Calu3 (cell line): ENCODE measurements at places on chromosomes 4 and X. TPM values are rescaled to one million over a fixed set of nuclear protein-coding genes. Genes with fewer than 3 reads are reported as not detected.
A peak's percentile ranks its signal among the peaks of the same experiment; 100 is the strongest.

- DNase-seq, result no peak
- H3K36me3 ChIP-seq, result no peaks in the 10 kb centered on the region
- H3K4me3 ChIP-seq, result no peak overlapping the region
- no peaks in the 10 kb centered on the region for H3K27me3 ChIP-seq
Measured at GRCh38 chr4:176308441-176308840, 11.3 kb upstream of the SPCS3 start.

GRCh38 chr4:61531188-61531587, 331.1 kb downstream of the ADGRL3 start:
- H3K36me3 ChIP-seq, result no peaks in the 10 kb centered on the region
- H3K4me3 ChIP-seq, result no peak overlapping the region
- no peak overlapping the region for H3K27ac ChIP-seq
- no peaks in the 10 kb centered on the region for H3K27me3 ChIP-seq

Gene SPRY1
- total RNA-seq, result 38.5 and 45.5 TPM in 2 replicates

GRCh38 chr4:25345744-25346143, 31.3 kb upstream of the ANAPC4 start:
- H3K4me1 ChIP-seq, result no peaks in the 10 kb centered on the region
- DNase-seq, result no peak
- H3K27ac ChIP-seq, result no peak overlapping the region
- no peak overlapping the region for H3K4me3 ChIP-seq
- H3K27me3 ChIP-seq, result no peaks in the 10 kb centered on the region
- H3K36me3 ChIP-seq, result no peaks in the 10 kb centered on the region

DNA sequence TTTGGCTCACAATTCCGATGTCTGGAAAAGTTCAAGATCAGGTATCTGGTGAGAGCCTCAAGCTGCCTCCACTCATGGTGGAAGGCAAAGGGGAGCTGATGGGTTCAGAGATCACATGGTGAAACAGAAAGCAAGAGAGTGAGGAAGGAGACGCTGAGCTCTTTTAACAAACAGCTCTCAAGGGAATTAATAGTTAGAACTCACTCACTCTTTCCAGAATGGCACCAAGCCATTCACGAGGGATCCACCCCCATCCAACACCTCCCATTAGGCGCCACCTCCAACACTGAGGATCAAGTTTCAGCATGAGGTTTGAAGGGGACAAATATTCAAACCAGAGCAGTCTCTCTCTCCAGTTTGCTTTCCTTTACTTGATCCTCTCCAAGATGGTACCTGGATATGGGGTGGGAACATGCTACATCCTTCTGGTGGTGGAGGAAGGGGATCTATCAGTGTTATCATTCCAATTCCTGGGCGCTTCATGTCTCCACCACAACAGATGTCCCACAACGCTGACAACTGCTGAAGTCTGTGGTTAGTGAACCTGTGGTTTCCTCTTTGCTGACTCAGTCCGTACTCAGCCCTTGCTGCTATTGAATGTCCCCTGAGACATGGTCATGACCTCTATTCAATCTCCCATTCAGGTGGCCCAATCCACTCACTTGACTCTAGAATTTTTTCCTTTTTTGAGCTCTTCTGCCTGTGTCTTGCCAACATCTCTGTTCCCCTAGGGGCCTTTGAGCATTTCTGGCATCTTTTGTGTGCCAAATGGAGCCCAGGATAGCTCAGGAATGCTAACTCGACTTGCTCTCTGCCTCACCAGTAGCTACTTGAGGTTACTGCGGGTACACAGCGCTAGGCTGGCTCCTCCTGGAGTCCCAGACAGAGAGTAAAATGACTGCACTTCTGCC, 395.2 kb downstream of the MID1IP1 start:
- peak overlapping the region; percentile 59 for H3K27ac ChIP-seq
- peaks cover 5% of the 10 kb centered on the region for H3K36me3 ChIP-seq
- peak; percentile 34 for DNase-seq
- no peaks in the 10 kb centered on the region for H3K27me3 ChIP-seq
- peak overlapping the region; percentile 26 for H3K4me3 ChIP-seq
- H3K4me1 ChIP-seq, result peaks cover 27% of the 10 kb centered on the region

- H3K27me3 ChIP-seq, result no peaks in the 10 kb centered on the region
- no peak overlapping the region for H3K4me3 ChIP-seq
- H3K27ac ChIP-seq, result peak overlapping the region; percentile 94
- H3K4me1 ChIP-seq, result peaks cover 54% of the 10 kb centered on the region
Measured at GRCh38 chrX:46328133-46328532, 217.1 kb downstream of the ZNF674 start.

- no peak overlapping the region for H3K27ac ChIP-seq
- no peaks in the 10 kb centered on the region for H3K36me3 ChIP-seq
- H3K4me1 ChIP-seq, result no peaks in the 10 kb centered on the region
- H3K27me3 ChIP-seq, result peaks cover 23% of the 10 kb centered on the region
- no peak for DNase-seq
Measured at GRCh38 chrX:69289046-69289792, 124.0 kb upstream of the PJA1 start.

Gene GPR143
- 8.3 and 8.8 TPM in 2 replicates for total RNA-seq

Gene CD38
- total RNA-seq, result 3.4 and 9.4 TPM in 2 replicates

DNA sequence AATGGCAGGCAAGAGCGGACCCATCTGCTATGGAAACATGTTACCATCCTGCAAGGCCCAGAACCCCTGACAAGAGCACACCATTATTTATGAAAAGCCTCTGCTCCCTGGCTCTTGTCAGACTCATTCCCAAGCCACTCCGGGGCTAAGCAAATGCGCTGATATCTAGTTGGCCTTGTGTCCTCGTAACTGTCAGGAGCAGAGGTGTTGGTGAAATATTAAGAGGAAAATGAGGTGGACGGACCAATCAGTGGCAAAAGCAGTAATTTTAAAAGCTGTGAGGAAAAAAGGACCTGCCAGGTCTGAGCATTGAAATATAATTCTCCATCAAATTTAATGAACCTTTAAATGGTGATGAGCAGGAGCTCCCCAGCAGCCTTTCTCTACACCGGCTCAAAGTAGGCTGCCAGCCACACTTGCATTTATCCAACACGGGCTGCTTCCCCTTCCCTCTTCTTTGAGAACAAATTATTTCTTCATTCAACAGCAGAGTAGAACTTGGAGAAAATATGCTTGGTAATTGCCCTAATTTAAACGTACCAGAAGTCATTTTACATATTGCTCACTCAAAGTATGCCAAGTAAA, 214.3 kb downstream of the RASL11B start:
- no peak overlapping the region for H3K27ac ChIP-seq
- H3K36me3 ChIP-seq, result no peaks in the 10 kb centered on the region
- DNase-seq, result no peak
- no peak overlapping the region for H3K4me3 ChIP-seq
- H3K27me3 ChIP-seq, result no peaks in the 10 kb centered on the region

DNA sequence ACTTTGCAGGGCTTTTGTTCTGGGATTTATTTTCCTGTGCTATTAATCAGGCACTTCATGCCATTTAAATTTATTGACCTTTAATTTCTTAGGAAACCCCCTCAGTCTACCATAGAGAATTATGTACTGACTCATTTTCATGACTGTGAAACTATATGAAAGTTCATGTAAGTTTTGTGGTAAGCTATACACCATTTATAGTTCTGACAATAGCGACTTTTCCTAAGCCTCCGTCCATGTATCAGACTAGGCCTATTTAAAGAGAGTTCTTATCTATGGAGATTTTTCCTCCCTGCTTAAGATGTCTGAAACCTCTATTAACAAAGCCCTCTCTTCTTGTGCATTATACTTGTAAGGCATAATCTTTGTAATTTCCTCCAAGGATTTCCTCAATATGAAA, 111.6 kb downstream of the AFF2 start:
- no peak overlapping the region for H3K4me3 ChIP-seq
- H3K4me1 ChIP-seq, result peaks cover 18% of the 10 kb centered on the region
- H3K27ac ChIP-seq, result no peak overlapping the region
- no peaks in the 10 kb centered on the region for H3K36me3 ChIP-seq
- H3K27me3 ChIP-seq, result no peaks in the 10 kb centered on the region
- no peak for DNase-seq

DNA sequence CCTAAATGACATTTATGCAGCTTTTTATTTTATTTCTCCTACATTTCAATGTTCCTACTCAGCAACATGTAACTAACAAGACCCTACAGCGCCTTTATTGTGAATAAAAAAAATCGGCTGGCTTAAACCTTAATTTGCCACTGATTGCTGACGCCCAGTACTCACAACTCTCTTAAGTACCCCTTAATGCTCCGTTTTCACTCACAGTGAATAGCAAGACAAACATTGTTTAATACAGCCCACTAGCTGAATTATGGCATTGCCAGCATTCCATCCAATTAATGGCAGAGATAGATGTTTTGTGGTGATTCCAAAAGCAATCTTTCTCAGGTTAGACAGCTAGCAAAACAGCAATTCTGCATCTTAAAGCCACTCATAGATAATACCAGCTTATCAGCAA, 61.1 kb downstream of the PPARGC1A start:
- DNase-seq, result no peak
- H3K36me3 ChIP-seq, result peaks cover 5% of the 10 kb centered on the region
- no peaks in the 10 kb centered on the region for H3K4me1 ChIP-seq
- H3K27ac ChIP-seq, result no peak overlapping the region
- H3K27me3 ChIP-seq, result no peaks in the 10 kb centered on the region

Gene SPANXD
- total RNA-seq, result not detected in 2 replicates

DNA sequence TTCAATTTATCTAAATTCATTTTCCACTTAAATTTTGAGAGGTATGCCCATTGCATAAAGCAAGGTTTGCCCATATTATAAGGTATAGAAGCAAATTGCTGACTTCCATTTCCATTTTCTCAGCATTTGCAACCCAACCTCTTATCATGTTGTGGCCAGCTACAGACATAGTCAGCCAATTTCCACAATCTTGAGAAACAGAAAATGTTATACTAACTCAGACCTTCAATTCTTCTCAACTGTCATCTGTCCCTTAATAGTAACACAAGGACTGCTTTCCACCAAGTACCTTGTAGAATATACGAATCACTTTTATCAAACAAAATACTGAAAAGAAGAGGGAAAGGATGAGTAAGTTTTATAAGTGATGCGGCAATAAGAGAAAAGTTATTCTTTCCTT, 11.2 kb upstream of the GRIA3 start:
- H3K36me3 ChIP-seq, result no peaks in the 10 kb centered on the region
- DNase-seq, result no peak
- H3K4me3 ChIP-seq, result no peak overlapping the region

Gene RXFP1
- total RNA-seq, result not detected in 2 replicates

- DNase-seq, result no peak
- H3K27ac ChIP-seq, result no peak overlapping the region
- H3K4me1 ChIP-seq, result no peaks in the 10 kb centered on the region
- H3K27me3 ChIP-seq, result peaks cover 18% of the 10 kb centered on the region
Measured at GRCh38 chr4:7654550-7655445, 220.1 kb upstream of the PSAPL1 start.

DNA sequence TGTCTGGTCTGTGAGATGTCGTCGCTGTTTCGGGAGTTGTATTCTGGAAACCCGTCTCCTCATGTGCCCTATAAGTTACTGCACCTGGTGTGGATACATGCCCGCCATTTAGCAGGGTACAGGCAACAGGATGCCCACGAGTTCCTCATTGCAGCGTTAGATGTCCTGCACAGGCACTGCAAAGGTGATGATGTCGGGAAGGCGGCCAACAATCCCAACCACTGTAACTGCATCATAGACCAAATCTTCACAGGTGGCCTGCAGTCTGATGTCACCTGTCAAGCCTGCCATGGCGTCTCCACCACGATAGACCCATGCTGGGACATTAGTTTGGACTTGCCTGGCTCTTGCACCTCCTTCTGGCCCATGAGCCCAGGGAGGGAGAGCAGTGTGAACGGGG, 1.4 kb downstream of the USP27X start:
- H3K27ac ChIP-seq, result no peak overlapping the region
- no peaks in the 10 kb centered on the region for H3K27me3 ChIP-seq
- H3K4me3 ChIP-seq, result peak overlapping the region; percentile 68
- peaks cover 7% of the 10 kb centered on the region for H3K4me1 ChIP-seq
- peaks cover 18% of the 10 kb centered on the region for H3K36me3 ChIP-seq

Gene FAT1
- 197 and 210 TPM in 2 replicates for total RNA-seq

GRCh38 chrX:149476513-149476912, 28.6 kb downstream of the IDS start:
- peaks cover 8% of the 10 kb centered on the region for H3K36me3 ChIP-seq
- DNase-seq, result no peak

GRCh38 chr4:110164856-110165255, 33.6 kb downstream of the ELOVL6 start:
- H3K4me3 ChIP-seq, result peak overlapping the region; percentile 24
- H3K27me3 ChIP-seq, result no peaks in the 10 kb centered on the region
- H3K4me1 ChIP-seq, result peaks cover 37% of the 10 kb centered on the region
- H3K36me3 ChIP-seq, result no peaks in the 10 kb centered on the region

Gene GLUD2
- 16.3 and 19.6 TPM in 2 replicates for total RNA-seq

GRCh38 chrX:44897539-44897938, 24.6 kb downstream of the KDM6A start:
- H3K4me3 ChIP-seq, result no peak overlapping the region
- DNase-seq, result no peak
- H3K27me3 ChIP-seq, result no peaks in the 10 kb centered on the region
- H3K36me3 ChIP-seq, result peaks cover 11% of the 10 kb centered on the region
- no peak overlapping the region for H3K27ac ChIP-seq

Gene ARHGAP24
- total RNA-seq, result 9.7 and 10.2 TPM in 2 replicates

DNA sequence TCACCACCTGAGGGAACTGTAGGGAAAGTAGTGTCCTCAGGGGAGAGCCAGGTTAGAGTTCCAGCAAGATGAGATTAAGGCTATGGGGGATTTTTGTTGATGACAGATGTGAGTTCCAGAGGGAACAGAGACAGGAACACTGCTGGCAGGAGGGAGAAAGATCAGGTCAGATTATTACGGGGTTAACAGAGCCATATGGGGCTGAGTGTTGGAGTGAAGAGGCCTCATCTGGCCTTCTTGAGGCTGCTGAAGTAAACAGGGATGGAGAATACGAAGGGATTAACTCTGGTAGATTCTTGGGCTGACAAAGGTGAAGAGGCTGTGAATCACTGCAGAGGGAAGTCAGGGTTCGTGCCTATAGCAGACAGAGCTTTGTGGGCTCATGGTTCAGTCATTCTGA, 47.9 kb upstream of the POU4F2 start:
- H3K27me3 ChIP-seq, result peaks cover 16% of the 10 kb centered on the region
- DNase-seq, result no peak
- no peak overlapping the region for H3K4me3 ChIP-seq
- H3K36me3 ChIP-seq, result no peaks in the 10 kb centered on the region
- no peaks in the 10 kb centered on the region for H3K4me1 ChIP-seq

- H3K27ac ChIP-seq, result no peak overlapping the region
- no peaks in the 10 kb centered on the region for H3K36me3 ChIP-seq
Measured at GRCh38 chr4:119038116-119038841, 97.4 kb upstream of the MYOZ2 start.

- H3K36me3 ChIP-seq, result no peaks in the 10 kb centered on the region
- H3K27ac ChIP-seq, result no peak overlapping the region
- H3K27me3 ChIP-seq, result no peaks in the 10 kb centered on the region
Measured at GRCh38 chr4:184782731-184783373, 42.9 kb downstream of the ACSL1 start.

- H3K27ac ChIP-seq, result no peak overlapping the region
- H3K36me3 ChIP-seq, result no peaks in the 10 kb centered on the region
- no peak overlapping the region for H3K4me3 ChIP-seq
- no peak for DNase-seq
Measured at GRCh38 chrX:66553973-66554372, 84.9 kb downstream of the EDA2R start.

Gene FAT4
- total RNA-seq, result 4.6 and 4.7 TPM in 2 replicates

Gene PRKG2
- 0.76 and 1.5 TPM in 2 replicates for total RNA-seq

GRCh38 chr4:78953769-78954666, 14.8 kb upstream of the PAQR3 start:
- no peak overlapping the region for H3K27ac ChIP-seq
- no peaks in the 10 kb centered on the region for H3K27me3 ChIP-seq
